ENCODE measurements at places on chromosomes 3 and 15.
A peak's percentile ranks its signal among the peaks of the same experiment; 100 is the strongest.

- no peak for DNase-seq
These were observed 1.4 kb downstream of the ARID3B start for GRCh38 chr15:74542166-74543042.

- DNase-seq = no peak
These were observed 1764.4 kb downstream of the OTOL1 start for GRCh38 chr3:163261056-163261455.

DNA sequence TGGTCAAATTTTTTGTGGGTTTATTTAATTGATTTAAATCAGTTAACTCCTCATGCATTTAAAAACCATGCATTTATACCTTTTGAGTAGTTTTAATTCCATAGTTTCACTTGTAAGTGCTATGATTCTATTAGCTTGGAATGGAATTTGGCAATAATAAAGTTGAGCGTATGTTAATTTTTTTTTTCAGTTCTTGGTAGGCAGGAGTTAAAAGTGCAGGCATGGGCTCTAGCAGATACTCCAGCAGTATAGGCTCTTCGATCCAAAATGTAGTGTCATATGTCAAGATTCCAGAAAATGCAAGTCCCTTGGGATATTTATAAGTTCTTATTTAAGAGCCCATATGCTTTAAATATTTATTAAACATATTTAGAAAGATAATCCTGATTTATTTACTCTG, 70.3 kb downstream of the LYSMD4 start:
- DNase-seq = no peak

DNA sequence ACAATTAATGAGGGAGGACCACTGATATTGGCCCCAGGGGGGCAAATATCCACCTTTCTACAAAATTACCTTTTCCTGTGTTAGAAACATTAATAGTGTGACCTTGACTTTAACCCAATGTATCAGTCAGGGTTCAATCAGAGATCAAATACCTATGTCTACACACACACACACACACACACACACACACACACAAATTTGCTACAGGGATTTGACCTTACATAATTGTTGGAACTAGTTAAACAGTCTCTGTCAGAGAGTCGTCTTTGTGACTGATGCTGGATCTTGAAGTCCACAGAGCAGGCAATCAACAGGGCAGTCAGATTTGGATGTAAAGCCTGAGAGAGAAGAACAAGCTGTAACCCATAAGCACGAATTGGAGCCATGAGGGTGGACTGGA, 32.5 kb downstream of the TM4SF4 start:
- DNase-seq = no peak

GRCh38 chr3:14861031-14861430, 42.3 kb downstream of the FGD5 start:
- DNase-seq = no peak

- DNase-seq = no peak
These were observed 18.6 kb upstream of the SENP7 start for GRCh38 chr3:101531473-101532086.

GRCh38 chr3:7728566-7729519, 772.8 kb upstream of the LMCD1 start:
- no peak for DNase-seq

DNA sequence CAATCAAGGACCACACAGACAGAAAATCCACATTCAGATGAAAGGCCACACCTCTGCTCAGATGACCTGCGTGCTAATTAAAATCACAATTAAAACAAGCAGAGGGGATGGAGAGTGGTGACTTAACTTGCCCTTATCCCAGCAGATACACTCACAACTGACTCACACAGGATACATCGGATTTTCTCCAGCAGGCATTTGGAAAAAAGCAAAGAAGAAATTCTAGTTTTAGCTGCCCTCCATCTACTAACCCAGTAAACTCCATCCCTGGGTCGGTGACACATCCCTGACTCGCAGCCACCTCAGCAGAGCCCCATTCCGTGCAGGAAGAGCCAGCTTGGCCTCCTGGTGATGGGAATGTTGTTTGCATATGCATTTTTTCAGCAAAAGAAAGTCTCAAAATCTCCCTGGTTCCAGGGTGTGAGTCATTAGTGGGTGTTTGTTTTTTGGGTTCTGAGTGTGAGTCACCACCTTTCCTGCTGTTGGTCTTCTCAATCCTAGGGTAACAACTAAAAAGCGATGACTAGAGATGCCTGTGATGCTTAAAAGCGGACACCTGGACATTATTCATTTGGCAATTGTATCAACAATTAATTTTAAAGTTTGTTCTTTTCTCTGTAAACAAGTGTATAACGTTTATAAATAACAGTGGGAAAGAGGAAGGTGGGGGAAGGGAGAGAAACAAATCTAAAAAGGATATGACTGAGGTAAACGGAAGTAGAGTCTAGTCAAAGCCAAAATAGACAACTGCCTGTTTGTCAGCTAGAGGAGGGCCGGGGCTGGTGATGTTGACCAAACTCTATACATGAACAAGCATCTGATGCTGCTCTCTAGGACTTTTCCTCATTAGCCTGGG, 49.8 kb upstream of the SLC4A7 start:
- DNase-seq = peak; percentile 11

DNA sequence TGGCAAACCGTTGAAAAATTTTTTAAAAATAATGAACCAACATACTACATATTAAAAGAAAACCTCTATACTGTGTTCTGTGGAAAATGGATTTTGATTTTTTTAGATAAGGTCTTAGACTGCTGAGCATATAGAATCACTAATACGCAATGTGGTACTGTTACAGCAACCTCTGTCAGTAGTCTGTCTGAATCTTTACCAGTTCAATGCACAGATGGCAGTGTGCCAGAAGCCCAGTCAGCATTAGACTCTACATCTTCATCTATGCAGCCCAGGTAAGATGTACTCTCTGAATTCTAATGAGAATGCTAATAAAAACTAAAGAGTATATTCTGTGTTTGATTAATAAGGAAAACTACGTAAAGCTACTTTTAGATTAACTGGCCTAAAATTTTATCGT, 31.3 kb upstream of the FAH start:
- no peak for DNase-seq

DNA sequence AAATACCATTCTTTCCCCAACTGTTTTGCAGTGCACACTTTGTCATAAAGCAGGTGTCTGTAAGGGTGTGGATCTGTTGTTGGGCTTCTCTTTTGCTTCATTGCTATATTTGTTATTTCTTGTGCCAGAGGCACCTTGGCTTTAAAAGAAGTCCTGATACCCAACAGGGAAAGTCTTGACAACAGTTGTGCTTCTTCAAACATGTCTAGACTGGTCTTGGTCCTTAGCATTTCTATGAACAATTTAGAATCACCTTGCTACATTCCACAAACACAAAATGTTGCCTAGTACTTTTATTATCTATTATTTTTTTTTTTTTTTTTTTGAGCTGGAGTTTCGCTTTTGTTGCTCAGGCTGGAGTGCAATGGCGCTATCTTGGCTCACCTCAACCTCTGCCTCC, 233.7 kb downstream of the SLCO3A1 start:
- no peak for DNase-seq

DNA sequence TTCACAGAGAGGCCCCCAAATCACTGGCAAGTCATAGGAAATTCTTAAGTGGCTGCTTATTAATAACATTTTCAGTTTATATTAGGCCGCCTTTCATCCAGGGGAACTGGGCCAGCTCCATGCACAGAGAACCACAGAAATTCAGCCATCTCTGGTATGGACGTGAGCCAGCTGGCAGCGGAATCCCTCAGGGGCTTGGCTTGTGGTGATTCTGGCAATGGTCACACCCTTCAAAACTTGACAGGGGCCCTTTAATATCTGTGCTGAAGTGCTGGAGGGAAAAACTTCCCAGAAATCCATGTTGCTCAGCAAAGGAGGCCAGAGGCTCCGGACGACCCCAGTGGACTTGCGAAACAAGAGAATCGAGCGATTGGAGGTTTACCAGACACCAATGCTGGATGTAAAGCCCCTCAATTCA, 11.3 kb downstream of the PRICKLE2 start:
- DNase-seq = no peak

DNA sequence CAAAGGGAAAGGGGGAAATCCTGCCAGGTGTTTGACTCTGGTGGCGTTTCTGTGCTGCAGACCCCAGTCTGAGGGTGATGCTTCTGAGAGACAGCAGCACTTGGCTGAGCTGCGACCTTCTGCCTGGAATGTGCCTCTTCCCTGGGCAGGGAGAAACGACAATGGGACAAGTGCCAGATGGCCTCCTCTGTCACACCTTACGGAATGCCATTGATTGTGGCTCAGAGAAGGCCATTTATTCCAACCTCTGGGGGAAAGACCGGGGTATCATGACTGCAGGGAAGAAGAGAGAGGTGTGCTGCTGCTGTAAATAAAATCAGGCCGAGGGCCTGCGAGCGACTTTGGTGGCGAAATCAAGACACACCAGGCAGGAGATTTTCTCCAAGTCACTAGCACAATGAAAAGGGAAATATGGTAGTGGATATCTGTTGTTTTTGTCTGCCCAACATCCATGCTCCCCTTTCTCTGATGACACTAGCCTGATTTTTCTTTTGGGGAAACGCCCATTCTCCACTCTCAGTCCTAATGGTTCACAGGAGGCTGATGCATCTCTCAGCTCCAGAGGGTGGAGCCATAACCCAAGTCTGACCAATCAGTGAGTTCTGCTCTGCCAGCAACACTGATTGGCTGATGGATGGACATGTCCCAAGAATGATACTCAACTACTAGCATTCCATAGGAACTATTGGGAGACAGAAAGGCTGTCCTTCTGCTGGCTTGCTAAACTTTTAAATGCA, 336.1 kb downstream of the FOXP1 start:
- no peak for DNase-seq

GRCh38 chr3:170322566-170323269, 34.8 kb upstream of the SKIL start:
- DNase-seq = no peak

GRCh38 chr3:148158210-148158609, 539.5 kb upstream of the AGTR1 start:
- no peak for DNase-seq

GRCh38 chr15:72873379-72874233, 90.0 kb upstream of the ADPGK start:
- DNase-seq = no peak

DNA sequence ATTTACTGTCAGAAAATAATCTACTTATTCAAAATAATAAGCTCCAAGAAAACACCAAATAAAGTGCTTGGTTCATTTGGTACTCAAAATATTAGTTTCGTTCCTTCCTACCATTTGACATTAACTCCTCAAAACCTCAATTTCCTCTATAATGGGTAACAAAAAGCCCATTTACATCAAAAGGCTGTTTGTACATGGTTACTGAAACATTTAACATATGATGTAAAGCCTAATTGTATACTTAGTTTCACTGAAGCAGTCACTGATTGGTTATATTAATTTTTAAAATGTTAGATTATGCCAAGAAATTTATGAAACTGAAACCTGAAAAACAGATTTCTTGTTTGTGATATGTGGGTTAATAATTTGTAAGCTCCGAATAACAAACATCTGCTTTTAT, 14.7 kb downstream of the XRN1 start:
- DNase-seq = no peak

- DNase-seq = no peak
These were observed 53.9 kb upstream of the PLXNA1 start for GRCh38 chr3:126928921-126929474.

GRCh38 chr3:147943265-147943945, 534.2 kb downstream of the ZIC1 start:
- no peak for DNase-seq

DNA sequence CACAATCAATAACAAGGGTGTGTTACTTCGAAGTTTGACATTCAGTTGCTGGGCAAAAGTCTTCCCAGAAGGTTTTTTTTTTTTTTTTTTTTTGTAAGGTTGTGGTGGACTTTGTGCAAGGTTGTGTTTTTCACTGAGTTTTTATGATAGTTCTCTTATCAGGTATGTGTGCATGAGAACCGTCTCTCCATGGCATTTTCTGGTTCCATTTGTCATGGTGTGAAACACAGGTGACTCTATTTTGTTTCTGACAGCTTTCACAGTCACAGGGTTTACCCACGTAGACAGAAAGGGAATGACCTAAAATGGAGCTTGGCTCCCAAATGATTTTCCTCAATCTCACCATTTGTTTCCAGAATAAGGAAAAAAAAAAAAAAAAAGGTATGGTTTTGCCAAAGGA, 1377.2 kb upstream of the CADM2 start:
- DNase-seq = no peak

GRCh38 chr3:114126461-114126860, 52.4 kb downstream of the DRD3 start:
- no peak for DNase-seq

DNA sequence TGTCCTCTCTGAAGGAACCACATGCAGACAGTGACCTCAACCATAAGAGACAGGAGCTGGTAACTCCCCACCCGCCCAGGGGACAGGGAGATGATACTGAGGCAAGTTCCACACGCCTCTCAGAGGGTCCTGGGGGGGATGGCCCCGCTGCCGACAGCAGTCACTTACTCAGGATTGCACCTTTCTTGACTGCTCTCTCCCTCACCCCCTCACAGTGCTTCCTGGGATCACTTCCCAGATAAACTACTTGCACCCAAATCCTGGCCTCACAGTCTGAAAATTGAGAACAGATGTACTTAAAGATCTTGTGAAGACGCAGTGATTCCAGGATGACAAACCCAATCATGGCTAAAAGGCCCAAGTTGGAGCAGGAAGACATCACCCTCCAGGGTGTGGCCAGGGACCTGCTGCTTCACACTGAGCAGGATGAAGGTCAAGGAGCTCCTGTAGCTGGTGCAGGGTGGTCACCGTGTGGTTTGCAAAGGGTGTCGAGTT, 207.6 kb downstream of the ADAMTS17 start:
- DNase-seq = no peak

DNA sequence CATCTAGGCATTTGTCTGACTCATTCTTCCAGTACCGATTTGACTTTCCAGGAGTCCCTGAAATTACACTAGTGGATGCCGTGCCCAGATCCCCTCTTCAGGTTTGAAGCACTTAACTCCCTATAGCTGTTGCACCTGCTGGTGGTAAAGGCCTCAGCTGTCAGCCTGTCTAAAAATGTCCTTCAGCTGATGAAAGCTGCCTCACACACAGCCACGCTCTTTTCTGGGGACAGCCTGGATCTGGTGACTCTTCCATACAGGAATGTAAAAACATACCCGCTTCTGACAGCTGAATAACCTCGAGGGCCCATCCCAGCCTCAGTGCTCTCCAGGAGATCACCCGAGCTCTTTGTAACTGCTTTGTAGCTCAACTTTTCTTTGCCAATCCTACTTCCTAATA, 534.1 kb upstream of the GRM7 start:
- no peak for DNase-seq

All from stimulated activated CD8-positive, alpha-beta memory T cell treated with anti-CD3 and anti-CD28 coated beads, Interleukin-4, amount 100 ng/mL, for 1 hour (primary cell).